ENCODE measurements at places on chromosomes 6 and 20. TPM values are rescaled to one million over a fixed set of nuclear protein-coding genes. Genes with fewer than 3 reads are reported as not detected.

BCAS1 gene
- total RNA-seq: not detected

KCNK16 gene
- not detected for total RNA-seq

HLA-DRA gene
- total RNA-seq: not detected

MYLK2 gene
- 0.36 TPM for total RNA-seq

MCM8 gene
- 8.3 TPM for total RNA-seq

CLDN20 gene
- total RNA-seq: not detected

DSP gene
- under 0.01 TPM for total RNA-seq

LTV1 gene
- 25.3 TPM for total RNA-seq

NUP43 gene
- total RNA-seq: 23.7 TPM

SLC22A7 gene
- total RNA-seq: not detected

WFDC10B gene
- total RNA-seq: not detected

CCN2 gene
- total RNA-seq: 276 TPM

PTGIS gene
- 1.5 TPM for total RNA-seq

ADAT2 gene
- total RNA-seq: 4.7 TPM

LST1 gene
- 1.0 TPM for total RNA-seq

COQ3 gene
- 3.0 TPM for total RNA-seq

ZBTB9 gene
- total RNA-seq: 5.9 TPM

GRM1 gene
- under 0.01 TPM for total RNA-seq

ACSS1 gene
- 6.1 TPM for total RNA-seq

ZSCAN23 gene
- 1.9 TPM for total RNA-seq

Measured in endothelial cell of coronary artery (primary cell).